ENCODE measurements at places on chromosomes 3 and 15.

DNA sequence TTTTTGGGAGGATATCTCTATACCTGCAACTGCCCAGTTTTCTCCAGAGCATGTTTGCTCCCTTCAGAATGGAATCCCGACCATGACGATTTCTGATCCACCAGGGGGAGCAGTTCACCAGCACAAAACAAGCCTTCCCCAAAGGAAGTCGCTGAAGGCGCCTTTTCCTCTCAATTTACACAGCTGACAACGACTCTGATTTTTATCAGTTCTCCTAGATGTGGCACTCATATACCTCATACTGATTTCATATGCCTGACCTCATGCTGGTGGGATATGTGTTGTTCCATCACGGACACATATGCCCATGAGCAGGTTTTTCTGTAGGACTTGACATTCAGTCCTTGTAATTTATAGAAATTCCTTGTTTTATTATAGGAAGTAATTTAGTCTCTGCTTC is 1028.2 kb downstream of the MCTP2 start:
- peak; percentile 56 for DNase-seq

DNA sequence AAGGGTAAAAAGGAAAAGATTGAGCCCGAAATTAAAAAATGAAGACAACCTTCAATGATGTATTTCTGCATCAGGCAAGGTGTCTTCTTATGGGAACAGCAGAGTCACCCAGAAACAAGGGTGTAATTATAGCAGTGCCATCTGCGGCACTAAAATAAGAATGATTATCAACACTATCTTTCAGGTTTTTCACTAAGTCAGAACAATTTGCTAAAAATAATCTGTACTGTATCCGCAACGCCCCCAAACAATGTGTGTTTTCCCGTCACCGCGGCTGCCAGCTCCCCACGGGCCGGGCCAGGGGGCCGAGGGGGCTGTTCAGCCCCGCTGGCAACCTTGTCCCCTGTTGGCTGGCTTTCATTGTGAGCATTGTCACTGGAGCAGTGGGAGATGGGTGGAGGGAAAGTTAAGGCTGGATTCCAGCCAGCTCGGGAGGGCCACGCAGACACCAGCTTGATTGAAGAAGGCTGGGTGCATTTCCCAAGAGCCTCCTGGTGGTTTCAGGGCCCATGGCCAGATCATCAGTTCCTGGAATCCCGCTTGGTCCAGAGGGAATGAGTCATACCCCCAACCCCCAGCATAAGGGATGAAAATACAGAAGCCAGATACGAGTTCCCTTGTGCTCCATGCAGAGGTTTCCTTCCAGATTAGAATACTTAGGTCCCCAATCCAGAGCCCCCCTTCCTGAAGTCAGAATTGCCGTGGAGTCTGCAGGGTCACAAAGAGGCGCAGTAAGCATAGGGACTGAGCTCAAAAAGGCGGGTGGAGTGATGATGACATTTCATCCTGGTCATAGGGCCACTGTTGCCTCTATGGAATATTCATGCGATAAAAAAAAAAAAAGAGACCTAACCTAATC is 90.2 kb upstream of the KLF13 start:
- DNase-seq: peak; percentile 93

DNA sequence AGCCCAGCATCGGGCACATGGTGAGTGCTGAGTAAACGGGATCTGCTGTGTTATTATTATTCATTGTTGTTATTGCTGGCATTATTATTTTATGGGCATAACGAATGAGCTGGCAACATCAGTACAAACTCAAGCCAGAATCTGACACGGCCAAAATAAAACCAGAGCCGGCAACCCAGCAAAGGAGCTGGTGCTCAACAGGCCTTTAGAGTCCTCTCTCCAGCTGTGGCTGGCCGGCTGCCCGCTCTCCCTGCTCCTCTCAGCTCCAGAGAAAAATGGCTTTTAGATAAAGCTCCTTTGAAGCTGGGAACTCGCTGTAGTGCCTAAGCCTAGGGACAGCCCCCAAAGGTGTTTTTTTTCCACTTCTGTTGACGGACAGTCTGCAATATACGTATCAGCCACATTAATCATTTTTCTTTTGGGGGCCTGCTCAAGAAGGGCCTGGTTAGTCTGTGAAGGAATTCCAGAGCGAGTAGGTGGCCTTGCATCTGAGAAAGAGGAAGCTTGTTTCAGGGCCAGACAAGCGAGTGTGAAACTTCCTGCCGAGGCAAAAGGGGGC is 193.9 kb upstream of the UBE2E1 start:
- peak; percentile 35 for DNase-seq

- peak; percentile 19 for DNase-seq
These were observed 203.8 kb upstream of the CD96 start for GRCh38 chr3:111338059-111338698.

DNA sequence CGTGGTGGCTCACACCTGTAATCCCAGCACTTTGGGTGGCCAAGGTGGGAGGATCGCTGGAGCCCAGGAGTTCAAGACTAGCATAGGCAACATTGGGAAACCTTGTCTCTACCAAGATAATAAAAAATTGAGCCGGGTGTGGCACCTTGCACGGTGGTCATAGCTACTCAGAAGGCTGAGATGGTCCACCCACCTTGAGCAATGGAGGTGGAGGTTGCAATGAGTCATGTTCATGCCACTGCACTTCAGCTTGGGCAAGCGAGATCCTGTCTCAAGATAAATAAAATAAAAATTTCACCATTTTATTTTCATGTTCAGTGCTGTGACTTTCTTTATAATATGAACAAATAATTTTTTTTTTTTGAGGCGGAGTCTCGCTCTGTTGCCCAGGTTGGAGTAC is 12.5 kb downstream of the MAPK6 start:
- DNase-seq: no peak

- DNase-seq: no peak
These were observed 118.6 kb downstream of the PGPEP1L start for GRCh38 chr15:98888820-98889479.

DNA sequence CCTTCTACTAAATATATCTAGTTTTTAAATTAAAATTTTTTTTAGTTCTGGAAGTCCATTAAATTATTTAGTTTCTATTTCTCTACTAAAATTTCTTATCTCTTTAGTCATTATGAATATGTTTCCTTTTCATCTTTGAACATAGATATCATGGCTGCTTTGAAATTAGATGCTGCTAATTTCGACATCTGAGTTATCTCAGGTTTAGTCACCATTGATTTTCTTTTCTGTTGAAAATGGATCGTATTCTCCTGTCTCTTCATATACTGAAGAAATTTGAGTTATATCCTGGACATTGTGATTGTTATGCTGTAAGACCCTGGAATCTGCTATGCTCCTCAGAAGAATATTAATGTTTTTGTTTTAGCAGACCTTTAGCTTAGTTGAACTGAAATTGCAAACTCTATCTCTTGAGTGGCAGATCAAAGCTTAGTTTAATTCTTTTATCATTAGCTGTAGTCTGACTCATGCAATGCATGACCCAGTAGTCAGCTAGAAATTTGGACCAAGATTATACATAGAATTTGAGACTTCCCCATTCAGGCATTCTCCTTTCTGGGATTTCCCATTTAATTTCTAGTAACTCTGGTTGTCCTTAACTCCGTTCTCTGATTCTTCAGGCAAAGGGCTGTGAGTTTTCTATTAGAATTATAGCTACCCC is 439.8 kb upstream of the IL12A start:
- no peak for DNase-seq

GRCh38 chr3:42698911-42699230 is 3.7 kb downstream of the HHATL start:
- no peak for DNase-seq

DNA sequence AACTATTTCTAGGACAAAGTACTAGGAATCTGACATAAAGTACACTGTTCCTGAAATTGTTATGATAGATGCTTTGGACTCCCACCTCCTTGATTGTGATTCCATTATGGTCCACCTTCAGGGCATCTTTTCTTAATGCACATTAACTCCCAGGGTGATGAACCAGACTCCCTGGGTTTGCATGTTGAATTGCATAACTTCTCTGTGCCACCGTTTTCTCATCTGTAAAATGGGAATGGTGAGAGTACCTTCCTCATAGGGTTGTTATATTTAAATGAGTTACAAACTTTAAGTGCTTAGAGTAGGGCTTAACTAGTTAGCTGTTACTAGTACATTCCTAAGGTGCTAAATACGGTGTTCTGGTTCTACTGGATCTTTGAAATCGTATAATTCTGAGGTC is 81.9 kb downstream of the CMSS1 start:
- DNase-seq: no peak

GRCh38 chr3:194380326-194380725 is 10.8 kb upstream of the LRRC15 start:
- no peak for DNase-seq
